ENCODE measurements at places on chromosomes 3 and 15.

GRCh38 chr3:192331749-192332385 lies 395.5 kb downstream of the FGF12 start:
- DNase-seq, result no peak

DNA sequence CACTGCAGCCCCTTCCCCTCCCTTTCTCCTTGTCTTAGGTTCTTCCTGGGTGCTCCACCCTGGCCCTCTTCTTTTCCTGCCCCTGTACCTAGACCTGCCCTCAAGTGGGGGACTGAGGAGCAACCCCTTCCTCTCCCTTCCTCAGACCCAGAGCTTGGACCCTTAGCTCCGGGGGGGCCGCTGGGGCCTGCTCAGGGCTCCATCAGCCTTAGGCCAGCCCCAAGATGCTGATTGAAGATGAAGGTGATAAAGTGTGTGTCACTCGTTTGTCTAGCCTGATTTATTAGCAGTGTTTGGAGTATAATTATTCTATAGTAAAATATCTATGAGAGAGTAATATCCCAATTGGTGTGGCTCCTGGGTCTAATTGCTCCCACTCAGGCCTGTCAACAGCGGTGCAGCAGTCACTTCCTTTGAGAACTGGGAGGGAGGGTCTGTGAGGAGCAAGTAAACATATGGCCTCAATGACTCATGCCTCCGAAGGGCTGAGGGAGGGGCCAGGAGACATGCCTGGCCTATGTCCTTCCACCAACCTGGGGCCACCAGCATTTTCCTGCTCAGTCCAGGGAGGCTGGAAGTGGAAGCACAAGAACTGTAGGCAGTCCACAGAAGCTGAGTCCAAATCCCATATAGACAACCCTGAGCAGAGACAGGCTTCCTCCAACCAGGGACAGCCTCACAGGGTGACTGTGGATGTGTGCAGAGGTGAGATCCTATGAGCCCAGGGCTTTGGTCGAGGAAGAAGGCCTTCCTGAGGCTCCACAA lies 123.2 kb downstream of the DNAJB8 start:
- DNase-seq, result peak; percentile 41

GRCh38 chr15:93497291-93497690 lies 408.3 kb upstream of the RGMA start:
- DNase-seq, result peak; percentile 69

DNA sequence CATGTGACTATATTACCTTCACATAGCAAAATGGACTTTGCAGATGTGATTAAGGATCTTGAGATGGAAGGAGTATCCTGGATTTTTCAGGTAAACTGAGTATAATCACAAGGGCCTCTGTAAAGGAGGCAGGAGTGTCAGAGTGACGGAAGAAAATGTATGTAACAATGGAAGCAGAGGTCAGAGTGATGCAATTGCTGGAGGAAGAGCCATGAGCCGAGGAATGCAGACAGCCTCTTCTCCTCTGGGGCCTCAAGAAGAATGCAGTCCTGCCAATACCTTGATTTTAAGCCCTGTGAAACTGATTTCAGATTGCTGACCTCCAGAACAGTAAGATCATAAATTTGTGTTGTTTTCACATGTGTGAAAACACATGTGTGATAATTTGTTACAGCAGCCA lies 15.1 kb downstream of the HEMK1 start:
- no peak for DNase-seq

- no peak for DNase-seq
Measured at GRCh38 chr15:80325206-80325605, 73.2 kb upstream of the CTXND1 start.

GRCh38 chr3:130529486-130530215 lies 12.7 kb downstream of the COL6A6 start:
- no peak for DNase-seq

DNA sequence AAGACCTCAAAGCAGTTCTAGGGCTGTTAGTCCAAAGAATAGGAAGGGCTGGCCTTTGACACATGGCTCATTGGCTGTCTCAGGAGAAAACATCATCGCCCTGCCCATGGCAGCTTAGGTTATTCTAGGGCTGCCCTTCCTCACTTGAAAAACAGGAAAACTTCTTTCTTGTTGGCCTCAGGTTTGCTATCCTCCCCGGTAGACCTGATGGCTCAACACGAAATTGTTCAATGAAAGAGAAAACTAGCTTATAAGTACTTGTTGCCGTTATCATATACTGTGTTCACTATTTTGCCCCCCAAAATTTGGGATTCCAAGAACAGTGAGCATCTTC lies 602 bp upstream of the SLTM start:
- DNase-seq, result no peak

DNA sequence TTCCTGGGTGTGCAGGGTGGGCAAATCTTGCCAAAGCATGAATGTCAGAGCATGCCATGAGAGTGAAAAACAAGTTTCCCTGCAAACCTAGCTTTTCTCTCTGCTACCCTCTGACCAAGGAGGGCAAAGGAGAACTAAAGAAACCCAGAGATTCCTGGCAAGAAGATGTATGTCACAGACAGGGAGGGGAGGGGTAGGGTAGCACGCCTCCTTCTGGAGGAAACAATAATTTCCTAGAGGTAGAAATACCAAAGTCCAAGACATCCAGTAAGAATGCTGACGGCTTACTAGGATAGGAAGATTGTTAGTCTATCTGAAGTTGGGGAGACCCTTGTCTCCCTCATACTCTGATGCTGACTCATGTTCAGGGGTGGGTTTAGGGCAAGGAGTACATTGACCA lies 203.9 kb downstream of the NR1D2 start:
- no peak for DNase-seq

GRCh38 chr3:146783446-146783845 lies 178.3 kb upstream of the PLSCR5 start:
- no peak for DNase-seq

DNA sequence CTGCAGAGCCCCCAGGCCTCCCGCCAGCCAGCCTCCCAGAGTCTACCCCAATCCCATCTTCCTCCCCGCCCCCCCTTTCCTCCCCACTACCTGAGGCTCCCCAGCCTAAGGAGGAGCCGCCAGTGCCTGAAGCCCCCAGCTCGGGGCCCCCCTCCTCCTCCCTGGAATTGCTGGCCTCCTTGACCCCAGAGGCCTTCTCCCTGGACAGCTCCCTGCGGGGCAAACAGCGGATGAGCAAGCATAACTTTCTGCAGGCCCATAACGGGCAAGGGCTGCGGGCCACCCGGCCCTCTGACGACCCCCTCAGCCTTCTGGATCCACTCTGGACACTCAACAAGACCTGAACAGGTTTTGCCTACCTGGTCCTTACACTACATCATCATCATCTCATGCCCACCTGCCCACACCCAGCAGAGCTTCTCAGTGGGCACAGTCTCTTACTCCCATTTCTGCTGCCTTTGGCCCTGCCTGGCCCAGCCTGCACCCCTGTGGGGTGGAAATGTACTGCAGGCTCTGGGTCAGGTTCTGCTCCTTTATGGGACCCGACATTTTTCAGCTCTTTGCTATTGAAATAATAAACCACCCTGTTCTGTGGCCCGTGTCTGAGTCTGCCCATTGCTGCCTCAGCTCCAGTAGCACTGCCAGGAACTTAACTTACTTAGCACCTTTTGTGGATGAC lies 32.2 kb downstream of the PTPN23 start:
- no peak for DNase-seq

GRCh38 chr15:45573961-45574629 lies 13.1 kb upstream of the BLOC1S6 start:
- DNase-seq, result no peak

- no peak for DNase-seq
Measured at GRCh38 chr3:29761517-29761916, 480.6 kb downstream of the RBMS3 start.

GRCh38 chr3:194874206-194874605 lies 188.5 kb downstream of the FAM43A start:
- no peak for DNase-seq

DNA sequence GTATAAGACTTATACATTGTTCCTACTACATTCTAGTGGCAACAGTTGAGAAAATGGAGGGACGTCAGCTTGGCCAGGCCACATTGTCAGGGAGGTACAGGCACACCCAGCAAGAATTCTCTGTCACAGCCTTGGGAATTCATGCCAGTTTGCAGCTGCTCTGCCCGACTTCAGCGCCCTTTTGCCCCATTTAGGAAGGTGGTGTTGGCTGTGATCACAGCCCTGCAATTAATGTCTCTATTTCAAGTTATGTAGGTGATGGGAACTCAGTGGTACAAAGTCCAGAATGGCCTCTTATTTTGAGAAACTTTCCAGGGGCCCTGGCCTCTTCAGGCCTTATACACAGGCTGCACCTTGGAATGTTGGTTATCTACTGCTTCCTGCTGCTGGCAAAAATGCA lies 26.7 kb downstream of the AMOTL2 start:
- no peak for DNase-seq

DNA sequence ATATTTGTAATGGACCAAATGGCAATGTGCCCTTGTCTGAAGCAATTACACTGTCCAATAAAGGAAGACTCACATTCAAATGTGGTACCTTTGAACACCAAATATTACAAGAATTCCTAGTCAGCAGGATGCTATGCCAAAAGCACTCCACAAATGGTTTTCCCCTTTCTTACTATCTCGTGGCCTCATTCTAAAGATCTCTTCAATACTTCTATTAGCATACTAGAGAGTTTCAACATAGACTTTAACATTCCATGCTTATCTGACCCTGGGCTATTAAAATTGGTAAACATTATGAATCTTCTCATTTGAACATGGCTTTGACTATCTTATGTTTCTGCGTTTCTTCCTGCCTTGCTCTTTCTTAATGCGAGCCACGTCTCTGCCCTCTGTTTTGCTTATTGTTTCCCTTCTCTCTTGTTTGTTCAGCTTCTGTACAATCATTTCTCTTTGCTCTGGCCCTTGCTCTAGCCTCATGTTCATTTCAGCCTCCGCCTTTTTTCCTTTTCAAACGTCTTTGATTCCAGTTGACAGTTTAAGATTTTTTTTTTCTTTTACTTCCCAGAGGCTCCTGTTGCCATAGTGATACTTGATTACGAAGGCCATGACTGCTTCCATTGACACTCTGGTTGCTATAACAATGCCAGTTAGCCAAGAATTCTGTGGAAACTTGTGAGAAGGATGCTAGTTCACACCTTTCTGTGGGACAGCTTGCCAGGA lies 49.5 kb upstream of the SLC9A9 start:
- DNase-seq, result no peak

DNA sequence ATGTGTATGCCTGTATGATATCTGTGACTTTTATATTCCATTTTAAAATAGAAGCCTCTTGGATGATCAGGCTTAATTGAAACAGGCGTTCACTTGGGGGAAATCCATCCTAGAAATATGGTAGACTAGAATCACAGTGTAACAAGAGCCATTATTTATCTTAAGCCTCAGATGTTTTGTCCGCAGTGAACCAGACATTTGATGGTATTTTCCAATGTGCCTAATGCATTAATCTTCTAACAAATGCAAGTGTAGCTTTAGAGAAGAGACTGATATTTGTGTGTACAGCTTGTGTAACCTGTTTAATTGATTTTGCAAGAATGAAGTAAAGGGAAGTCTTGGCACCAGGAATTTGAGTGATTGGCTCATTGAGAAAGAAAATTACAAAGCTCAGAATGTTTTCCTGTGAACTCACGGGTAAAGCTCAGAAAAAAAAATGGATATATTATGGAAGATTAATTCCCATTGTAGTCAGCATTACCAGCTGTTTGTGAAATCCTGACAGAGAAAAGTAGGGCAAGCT lies 155.7 kb downstream of the SV2B start:
- DNase-seq, result no peak

GRCh38 chr15:33454996-33455395 lies 144.2 kb downstream of the RYR3 start:
- DNase-seq, result no peak

- no peak for DNase-seq
Measured at GRCh38 chr15:35535365-35535916, 10.5 kb downstream of the DPH6 start.

DNA sequence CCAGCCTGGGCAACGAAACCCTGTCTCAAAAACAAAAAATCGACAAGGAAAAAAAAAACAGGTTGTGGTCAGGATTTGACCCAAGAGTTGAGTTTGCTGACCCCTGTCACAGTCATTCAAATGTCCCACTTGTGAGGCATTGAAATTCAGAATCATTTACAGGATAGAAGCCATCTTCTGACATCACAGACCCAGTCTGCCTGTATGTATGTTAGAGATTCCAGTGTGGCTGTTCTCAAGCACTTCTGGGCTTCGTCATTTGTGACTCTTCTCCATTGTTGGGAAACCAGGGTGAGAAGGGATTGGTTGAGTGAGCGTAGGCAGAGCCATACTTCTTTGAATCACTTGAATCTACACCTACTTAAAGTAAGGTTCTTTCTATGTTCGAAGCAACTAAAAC lies 57.1 kb downstream of the LMLN start:
- DNase-seq, result no peak

DNA sequence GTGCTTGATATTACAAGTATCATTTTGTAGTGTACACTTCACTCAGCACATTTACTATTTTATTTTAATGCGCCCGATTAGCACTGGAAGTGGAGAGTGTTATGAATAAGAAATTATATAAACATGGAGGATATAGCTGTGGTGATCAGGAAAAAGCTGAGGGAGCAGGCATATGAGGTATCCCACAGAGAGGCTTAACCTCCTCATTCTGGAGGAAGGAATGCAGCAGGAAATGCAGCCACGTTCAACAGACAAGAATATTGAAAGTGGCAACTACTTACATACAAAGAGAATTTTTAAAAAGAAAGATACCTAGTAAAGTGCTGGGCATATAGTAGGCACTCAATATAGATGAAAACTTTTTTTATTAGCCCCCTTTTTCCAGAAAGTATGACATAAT lies 166.0 kb upstream of the SATB1 start:
- DNase-seq, result no peak

GRCh38 chr15:68492855-68493254 lies 60.9 kb upstream of the ITGA11 start:
- no peak for DNase-seq

- DNase-seq, result no peak
Measured at GRCh38 chr15:37375519-37375918, 275.2 kb upstream of the MEIS2 start.

- no peak for DNase-seq
Measured at GRCh38 chr3:77191014-77191413, 151.1 kb downstream of the ROBO2 start.

GRCh38 chr15:88022716-88023115 lies 233.8 kb downstream of the NTRK3 start:
- no peak for DNase-seq

- peak; percentile 22 for DNase-seq
Measured at GRCh38 chr3:183823963-183824362, 1.4 kb downstream of the MAP6D1 start.

- DNase-seq, result no peak
Measured at GRCh38 chr3:116087426-116087825, 357.9 kb downstream of the LSAMP start.

DNA sequence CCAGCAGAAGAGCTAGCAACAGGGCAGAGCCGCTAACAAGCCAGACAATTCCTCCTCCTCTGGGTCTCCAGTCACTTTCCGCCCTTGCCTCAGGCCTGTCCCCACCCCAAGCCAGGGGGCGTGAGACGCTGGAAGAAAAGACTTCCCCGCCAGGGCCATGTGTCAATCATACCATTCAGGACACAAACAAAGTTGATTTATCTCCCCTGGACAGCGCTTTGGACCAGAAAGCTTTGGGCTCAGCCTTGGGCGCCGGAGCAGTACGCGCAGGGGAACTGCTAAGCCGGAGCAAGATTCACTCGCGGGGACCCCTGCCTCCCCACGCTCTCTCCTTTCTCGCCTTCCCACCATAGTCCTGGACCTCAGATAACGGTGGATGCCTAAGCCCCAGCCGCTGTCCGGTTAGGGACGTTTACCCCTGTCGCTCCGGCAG lies 479 bp downstream of the LRRC2 start:
- no peak for DNase-seq

- peak; percentile 3 for DNase-seq
Measured at GRCh38 chr3:167350245-167350862, 29.7 kb downstream of the ZBBX start.

GRCh38 chr15:80732167-80732566 lies 37.1 kb downstream of the ABHD17C start:
- no peak for DNase-seq

Data from RWPE1 (cell line).